ENCODE measurements at places on chromosomes 4 and X.
A peak's percentile ranks its signal among the peaks of the same experiment; 100 is the strongest.

- ATAC-seq, result no peak
These were observed 47.1 kb downstream of the FAM193A start for GRCh38 chr4:2583517-2583916.

- no peak for ATAC-seq
These were observed 99.8 kb downstream of the MTMR1 start for GRCh38 chrX:150792949-150793527.

- ATAC-seq, result no peak
These were observed 459 bp downstream of the RBMX2 start for GRCh38 chrX:130402208-130402684.

DNA sequence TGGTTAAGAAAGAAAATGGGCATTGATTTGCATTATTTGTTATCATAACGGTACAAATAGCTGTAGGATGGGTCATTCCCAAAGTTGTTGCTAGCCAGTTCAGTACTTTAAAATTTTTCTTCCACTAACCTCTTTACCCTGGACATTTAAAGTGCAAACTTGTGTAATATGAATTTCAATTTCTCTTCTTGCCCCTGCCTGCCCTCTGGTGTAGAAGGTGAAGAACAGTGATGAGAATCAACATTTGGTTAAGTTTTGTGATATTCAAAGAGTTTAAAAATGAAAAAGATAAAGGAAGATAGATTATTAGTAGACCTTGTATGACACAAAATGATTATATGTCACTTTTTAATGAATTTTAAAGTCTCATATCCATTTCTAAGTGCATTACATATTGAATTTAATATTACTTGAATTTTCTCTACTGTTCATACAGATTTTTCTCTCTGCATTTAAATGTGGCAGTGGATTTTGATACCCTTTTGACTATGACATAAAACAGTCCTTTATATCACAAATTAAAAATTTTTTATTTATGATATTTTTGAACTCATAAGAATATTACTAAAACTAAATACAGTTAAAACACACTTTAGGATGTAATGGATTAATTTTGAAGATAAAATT lies 337.7 kb downstream of the BMPR1B start:
- ATAC-seq, result no peak

DNA sequence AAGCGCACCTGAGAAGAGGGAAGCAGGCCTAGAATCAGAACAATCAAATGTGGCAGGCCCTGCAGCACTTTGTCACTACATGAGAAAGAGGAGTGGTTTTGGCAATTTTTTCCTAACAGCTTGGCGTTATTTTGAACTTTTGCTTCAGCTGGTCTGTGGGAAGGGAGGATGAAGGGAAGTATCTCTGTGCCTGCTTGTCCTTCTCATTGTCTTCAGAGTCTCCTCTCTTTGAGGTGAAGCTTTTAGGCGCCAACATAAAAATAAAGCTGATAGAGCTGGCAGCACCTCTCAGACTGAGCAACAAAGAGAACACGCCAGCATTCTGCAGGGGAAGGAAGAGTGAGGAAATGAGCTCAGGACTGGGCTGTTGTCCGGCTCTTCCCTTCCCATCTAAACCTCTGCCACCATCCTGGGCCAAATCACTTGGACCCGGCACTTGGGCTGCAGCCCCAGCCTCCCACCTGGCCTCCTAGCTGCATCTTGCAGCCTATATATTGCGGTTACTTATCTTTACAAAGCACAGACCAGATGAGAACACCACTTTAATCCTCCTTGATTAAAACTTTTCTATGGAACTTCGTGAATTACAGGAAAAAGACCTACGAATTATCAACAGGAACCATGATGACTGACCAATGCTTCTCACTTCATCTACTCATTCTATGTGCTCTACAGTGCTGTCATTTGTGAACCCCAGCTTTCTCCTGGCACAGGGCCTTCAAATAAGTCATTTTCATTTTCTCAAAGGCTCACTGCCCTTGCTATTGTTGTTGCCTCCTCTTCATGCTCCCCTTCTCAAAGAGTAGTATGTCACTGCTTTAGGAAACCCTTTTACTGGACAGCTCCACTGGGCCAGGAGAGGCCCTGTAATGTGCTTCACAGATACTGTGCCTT lies 476.4 kb upstream of the HS3ST1 start:
- no peak for ATAC-seq

DNA sequence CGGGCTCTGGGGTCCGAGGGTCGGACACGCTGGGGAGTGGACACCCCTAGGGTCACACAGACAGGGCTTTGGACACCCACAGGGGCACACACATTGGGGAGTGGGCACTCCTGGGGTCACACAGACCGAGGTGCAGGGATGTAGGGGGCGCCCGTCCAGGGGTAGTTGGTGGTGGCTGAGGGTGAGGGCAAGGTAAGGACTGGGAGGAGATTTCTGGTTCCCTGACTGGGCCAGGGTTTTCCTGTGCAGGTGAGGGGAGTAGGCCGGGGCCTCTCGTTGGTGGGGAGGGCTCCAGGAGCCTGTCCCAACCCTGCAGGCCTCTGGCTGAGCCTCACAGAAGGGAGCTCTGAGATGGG lies 21.9 kb upstream of the WDR45 start:
- ATAC-seq, result peak; percentile 3

DNA sequence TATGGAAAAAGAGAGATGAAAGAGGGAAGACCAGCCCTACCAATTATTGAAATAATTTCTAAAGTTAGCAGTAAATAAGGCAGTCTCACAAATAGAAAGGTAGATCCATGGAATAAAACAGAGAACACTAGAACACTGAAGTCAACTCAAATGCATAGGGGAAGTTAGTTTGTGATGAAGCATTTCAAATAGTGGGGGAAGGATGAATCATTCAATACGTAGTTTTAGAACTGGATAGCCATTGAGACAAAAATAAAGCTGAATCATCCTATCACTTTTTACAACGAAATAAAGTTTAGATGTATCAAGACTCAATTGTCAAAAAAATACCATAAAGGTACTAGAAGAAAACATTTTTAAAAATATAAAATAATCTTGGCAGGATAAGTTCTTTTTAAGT lies 143.2 kb upstream of the DGKK start:
- ATAC-seq, result no peak

All from stimulated activated memory B cell treated with anti-CD40 and anti-IgM and Interleukin-4, amounts not matched to agents 10 μg/mL and 1 μg/mL and 100 μg/mL, for 72 hours (primary cell).